ENCODE measurements at places on chromosomes 7 and 10.
A peak's percentile ranks its signal among the peaks of the same experiment; 100 is the strongest.

GRCh38 chr10:70715853-70716795, 43.8 kb downstream of the ADAMTS14 start:
- DNase-seq = no peak

DNA sequence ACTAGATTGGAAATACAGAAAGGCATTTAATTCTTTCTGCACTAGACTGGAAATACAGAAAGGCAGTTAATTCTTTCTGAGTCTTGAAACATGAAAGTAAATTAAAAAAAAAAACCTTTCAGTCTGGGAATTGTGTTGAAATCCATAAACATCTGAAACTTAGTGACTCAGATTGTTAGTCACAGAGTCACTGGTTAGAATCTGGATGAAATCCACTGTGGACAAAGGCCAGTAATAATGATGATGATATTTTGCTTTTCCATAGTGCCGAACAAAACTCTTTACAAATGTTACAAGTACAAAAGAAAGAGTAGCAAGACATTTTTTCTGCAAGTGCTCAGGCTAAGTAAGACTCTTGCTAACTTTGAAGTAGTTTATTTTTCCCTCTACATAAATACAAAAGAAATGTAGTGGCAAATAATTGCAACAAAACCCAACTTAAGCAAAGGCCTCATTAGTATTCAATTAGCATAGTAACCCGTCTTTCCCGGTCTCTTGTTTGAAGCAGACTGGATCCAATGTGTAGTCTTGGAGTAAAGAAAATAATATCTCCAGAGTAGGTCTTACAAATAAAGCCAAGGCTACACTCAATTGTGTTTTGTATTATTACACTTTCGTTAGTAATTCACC, 5.8 kb upstream of the PRTFDC1 start:
- no peak for DNase-seq

- peak; percentile 91 for DNase-seq
These were observed 16.6 kb downstream of the IDI2 start for GRCh38 chr10:1009071-1009494.

DNA sequence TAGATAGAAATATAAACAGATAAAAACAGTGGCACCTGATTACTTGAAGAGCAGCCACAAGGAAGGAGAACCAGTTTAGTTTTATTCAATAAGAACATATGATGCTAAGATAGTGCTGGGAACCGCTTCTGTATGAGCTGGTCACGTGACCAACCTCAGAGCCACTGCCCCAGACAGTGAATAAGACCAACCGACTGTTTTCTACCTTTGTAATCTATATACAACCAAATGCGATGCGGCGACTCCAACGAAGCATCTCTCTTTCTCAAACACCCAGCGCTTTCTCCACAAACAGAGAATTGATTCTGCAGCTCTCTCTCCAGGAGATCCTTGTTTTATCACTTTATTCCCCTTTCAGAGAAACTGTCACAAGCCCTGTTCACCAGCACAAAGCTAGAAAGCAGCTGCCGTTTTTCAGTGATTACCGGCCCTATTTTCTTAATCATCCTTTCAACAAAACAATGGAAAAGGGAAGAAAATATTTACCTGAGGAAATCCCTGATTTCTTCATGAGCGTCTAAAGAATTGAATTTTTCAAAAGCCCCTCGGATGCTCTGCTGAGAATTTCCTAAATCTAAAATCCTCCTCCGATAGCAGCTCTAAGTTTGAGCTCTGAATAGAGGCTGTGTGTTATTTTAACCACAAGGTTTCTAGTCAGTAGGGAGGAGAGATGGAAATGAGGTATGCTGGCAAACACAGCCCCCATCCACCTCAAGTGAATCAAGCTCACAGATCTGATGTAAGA, 55.7 kb upstream of the JCAD start:
- DNase-seq = peak; percentile 56

- no peak for DNase-seq
These were observed 69.0 kb upstream of the SAMD8 start for GRCh38 chr10:75042292-75042974.

GRCh38 chr10:119640875-119641526, 10.2 kb upstream of the BAG3 start:
- DNase-seq = no peak

Data from SK-N-SH (cell line).